IMR-90 (cell line): ENCODE measurements at places on chromosomes 12 and 14. TPM values are rescaled to one million over a fixed set of nuclear protein-coding genes. Genes with fewer than 3 reads are reported as not detected.

DNA sequence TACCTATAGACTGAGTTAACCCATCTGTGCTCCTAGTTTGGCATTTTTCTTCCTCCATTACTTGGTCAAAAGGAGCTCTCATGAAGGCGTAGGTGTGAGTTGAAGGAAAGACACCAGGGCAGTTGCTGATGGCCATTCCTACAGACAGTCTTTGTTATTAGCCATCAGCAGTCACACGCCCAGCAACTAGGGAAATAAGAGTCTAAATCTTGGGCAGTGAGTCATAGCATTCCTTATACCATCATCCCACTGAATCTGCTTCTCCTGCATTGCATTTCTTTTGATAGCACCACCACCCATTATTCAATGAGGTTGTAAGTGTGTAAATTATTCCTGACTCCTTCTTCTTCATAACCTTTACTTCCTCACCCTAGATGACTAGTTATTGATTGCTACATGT lies 150.9 kb upstream of the IGF1 start:
- DNase-seq: peak; percentile 82

- DNase-seq: no peak
These were observed 447 bp upstream of the NUBPL start for GRCh38 chr14:31560759-31561154.

- DNase-seq: no peak
These were observed 40.9 kb downstream of the SRGAP1 start for GRCh38 chr12:63885401-63885800.

Gene BCL2L14
- total RNA-seq: not detected in 2 replicates

Gene ENDOU
- total RNA-seq: under 0.01 TPM in 2 replicates

DNA sequence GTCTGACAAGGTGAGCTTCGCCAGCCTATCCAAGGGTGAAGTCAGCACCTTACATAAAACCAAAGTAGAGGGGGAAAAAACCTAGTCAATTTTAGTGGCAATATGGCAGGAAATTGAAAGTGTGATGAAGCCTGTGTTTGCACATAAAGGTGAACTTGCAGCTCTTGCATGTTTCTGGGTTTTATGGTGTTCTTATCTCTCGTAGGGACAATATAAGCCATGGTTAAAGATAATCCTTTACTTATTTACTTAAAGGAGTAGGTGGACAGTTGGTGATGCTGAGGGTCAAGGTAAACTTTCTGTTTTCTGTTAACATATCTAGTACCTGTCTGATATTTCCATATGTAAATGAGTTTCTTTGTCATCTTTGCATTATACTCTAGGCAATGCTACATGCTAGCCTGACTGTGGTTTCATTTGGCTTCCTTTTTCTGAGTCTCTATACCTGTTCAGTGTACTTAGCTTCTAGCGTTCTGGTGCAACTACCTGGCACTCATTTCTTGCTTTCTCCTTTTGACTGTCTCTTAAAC lies 32.8 kb downstream of the CCDC91 start:
- no peak for DNase-seq

- no peak for DNase-seq
These were observed 12.2 kb downstream of the CTDSP2 start for GRCh38 chr12:57834086-57834876.
